ENCODE measurements at places on chromosomes 5 and 9.

- no peak for DNase-seq
These were observed 47.0 kb downstream of the CCDC125 start for GRCh38 chr5:69285448-69286116.

DNA sequence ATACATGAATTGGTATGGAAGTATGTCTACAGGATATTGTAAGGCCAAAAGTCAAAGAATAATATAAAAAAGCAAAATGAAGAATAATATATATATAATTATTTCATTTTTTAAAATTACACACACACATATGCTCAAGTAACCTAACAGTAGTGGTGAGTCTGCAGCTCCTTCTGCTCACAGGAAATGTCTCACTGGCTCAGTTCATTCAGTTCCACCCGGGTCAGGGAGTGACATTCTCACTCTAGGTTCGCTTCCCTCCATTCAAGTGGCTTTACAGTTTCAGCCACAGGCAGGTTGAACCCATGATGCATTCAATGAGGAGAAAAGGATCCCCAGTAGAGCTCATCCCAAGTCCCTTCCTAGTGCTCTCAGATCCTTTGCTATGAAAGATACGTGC is 90.8 kb downstream of the SUSD1 start:
- no peak for DNase-seq

GRCh38 chr5:64671678-64672077 is 18.6 kb upstream of the SHISAL2B start:
- no peak for DNase-seq

- no peak for DNase-seq
These were observed 708.0 kb upstream of the GRAMD2B start for GRCh38 chr5:125715216-125715615.

GRCh38 chr5:132790201-132790865 is 13.3 kb upstream of the SEPTIN8 start:
- no peak for DNase-seq
